Activated naive CD8-positive, alpha-beta T cell treated with anti-CD3 and anti-CD28 coated beads, Interleukin-2, amount 50 U/mL, for 24 hours (primary cell): ENCODE measurements at places on chromosomes 4 and X.

- DNase-seq, result no peak
These were observed 260.9 kb upstream of the RPS6KA3 start for GRCh38 chrX:20527558-20528011.

- no peak for DNase-seq
These were observed 827.2 kb downstream of the FSTL5 start for GRCh38 chr4:161336621-161337020.

DNA sequence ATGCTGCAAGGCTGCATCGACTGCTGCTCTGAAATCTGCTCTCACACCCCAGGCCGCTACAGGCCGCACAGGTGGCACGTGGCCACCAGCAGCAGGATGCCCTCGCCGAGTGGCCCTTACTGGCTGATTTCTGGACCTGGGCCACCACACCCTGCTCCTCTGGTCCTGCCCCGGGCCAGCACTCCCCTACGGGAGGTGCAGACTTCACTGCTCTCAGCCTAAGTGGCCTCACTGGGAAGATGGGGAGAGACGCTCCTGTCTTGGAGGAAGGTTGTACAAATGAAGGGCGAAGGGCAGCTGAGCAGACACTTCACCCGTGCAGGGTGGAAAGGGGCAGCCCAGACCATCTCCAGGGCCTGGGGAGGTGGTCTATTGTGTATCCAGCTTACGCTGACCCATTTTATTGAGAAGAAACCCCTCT, 72.5 kb downstream of the ACOX3 start:
- DNase-seq, result no peak

DNA sequence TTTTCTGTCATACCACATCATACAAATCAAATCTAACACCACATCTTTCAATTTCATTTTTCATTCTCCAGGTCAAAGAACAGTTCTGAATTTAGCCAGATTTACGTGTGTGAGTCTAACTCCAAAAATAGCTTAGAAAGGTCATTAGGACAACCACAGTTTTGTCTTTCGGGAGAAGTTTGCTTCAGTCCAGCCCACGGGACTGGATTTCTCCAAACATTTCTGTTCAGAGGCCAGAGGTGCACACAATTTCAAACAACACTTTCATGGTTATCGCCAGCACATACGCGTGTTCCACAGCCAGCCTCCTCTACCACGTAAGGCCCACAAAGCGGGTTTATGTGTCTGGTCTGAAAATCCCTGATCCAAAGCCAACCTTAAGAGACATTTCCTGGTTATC, 65.9 kb downstream of the VEGFC start:
- DNase-seq, result no peak

DNA sequence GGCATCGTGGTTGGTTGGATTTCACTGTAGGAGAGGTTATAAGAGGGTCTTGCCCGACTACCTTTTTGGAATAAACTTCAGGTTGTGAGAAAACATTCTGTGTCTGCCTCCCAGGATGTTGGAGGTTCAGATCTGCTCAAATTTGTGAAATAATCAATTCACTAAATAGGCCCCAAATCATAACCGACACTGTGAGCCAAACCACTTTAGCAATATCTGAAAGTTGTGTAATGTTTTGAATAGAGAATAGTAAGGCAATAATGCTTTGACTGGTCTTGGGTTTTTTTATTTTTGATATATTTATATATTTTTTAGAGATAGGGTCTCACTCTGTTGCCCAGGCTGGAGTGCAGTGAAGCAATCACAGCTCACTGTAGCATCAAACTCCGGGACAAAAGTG, 131.2 kb downstream of the GLRA3 start:
- no peak for DNase-seq

DNA sequence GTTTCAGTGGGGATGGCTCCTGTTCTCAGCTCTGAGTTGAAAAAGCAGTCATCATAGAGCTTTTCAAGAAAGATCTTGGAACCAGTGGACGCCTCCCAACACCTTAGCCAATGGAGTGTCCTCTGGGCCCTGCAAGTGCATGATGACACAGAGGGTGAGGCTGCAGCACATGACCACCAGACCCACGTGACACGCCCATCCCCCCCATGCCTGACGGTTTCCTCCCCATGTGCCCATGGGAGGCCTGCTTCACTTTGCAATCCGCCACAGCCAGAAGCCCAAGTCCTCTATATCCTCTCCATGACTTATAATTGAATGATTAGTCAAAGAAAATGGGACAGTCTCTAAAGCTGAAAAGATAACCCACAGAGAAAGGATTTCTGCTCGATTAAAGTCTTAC, 187.0 kb downstream of the AFAP1 start:
- no peak for DNase-seq

DNA sequence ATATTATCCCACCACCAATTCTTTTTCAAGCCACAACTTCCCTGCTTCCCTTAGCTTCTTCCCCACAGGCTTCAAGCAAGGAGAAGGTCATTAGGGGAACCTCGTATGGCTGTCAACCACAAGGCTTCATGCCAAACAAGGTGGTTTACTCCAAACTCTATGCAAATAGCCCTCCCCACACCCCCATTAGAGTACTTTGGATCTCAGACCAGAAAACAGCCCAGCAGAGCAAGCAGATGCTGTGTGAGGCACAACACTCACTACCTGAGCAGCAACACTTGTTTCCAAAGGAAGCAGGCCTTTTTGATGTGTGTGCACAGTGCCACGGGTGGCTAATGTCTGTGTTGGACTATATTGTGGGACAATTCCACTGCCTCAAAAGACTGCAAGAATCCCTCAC, 189.0 kb downstream of the AR start:
- no peak for DNase-seq

GRCh38 chr4:61995717-61996340, 795.7 kb downstream of the ADGRL3 start:
- DNase-seq, result no peak

GRCh38 chr4:88600176-88600838, 8.0 kb downstream of the HERC3 start:
- DNase-seq, result no peak

DNA sequence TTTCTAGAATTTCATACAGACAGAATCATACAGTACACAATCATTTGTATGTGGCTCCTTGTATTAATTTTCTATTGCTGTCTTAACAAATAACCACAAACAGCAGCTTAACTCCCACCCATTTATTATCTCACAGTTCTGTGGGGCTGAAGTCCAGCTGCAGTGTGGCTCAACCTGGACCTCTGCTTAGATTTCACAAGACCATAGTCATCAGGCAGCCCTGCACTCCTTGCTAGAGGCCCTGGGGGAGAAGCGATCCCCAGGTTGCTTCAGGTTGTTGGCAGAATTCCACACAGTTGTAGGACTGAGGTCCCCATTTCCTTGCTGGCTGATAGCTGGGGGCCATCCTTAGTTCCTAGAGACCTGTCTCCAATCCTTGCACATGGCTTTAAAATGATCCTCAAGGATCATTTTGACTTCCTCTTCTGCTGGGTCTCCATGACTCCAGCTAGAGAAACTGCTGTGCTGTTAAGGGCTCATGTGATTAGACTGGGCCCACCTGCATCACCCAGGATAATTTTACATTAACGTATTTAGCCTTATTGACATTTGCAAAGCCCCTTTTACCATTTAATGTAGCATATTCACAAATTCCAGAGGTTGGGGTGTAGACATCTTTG, 60.9 kb upstream of the SMAD1 start:
- DNase-seq, result no peak

DNA sequence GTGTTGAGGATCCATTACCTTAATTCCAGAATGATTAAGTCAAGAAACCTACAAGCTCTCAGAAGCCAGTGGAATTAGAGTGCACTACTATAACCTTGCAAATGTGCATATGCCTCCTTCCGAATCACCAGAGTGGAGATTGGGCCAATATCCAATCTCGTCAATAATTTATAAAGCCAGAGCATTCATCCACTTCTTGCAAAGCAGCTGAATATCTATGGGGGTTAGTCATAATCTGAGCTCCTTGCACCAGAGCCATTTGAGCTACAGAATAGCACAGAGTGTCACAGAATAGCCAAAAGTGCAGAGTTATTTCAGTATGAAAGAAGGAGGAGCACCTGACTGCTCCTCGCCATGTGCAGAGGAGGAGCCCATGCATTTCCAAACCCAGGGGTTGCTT, 69.2 kb upstream of the MTM1 start:
- no peak for DNase-seq

DNA sequence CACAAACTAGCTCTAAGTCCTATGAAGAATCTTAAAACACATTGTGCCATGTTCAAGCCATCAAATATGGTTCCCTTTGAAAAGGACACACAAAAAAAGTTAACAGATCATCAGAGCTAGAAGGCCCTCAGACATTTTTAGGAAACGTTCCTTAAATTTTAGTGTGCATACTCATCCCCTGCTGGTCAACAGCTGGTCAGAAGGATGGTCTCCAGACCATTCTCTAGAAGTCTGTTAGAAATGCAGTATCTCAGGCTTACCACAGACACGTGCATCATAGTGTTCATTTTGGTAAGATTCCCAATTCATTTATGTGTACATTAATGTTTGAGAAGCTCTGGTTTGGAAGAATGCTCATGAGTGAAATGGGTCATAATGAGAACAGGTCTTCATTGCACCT, 523.1 kb downstream of the INPP4B start:
- DNase-seq, result no peak

DNA sequence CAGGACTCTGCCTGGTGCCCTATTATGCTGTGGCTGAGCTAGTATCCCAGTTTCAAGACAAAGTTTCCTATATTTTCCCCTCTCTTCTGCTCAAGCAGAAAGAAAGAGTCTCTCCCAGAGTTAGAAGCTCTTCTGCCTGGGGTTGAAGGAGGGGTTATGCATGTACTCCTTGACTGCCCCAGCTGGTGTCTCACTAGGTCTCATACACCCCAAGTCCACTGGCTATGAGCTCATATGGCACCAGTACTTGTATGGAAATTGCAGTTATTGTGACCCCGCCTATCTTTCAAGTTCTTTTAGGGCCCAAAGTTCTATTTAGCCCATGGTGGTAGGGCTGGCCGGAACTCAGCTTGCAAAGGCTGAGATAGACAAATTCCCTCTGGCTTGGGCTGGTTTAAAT, 131.8 kb downstream of the NBDY start:
- DNase-seq, result no peak

DNA sequence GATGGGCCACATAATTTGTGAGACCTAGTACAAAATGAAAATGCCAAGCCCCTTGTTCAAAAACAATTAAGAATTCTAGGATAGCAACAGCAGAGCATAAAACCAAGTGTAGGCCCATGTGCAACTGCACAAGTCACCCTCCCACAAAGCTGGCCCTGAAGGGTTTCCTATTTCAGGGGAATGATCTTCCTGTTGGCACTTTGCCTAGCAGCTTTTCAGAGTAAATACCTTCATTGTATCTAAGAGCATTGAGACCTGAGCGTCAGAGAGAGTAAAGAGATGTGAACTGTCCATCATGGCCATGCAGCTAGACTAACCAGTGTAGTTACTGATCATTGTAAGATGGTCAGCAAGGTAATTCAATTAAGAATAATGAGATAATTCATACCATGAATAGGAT, 113.6 kb downstream of the CNKSR2 start:
- no peak for DNase-seq

- no peak for DNase-seq
These were observed 3.2 kb downstream of the MAOB start for GRCh38 chrX:43878906-43879526.
